CD8-positive, alpha-beta T cell (primary cell): ENCODE measurements at places on chromosomes 2 and 18. TPM values are rescaled to one million over a fixed set of nuclear protein-coding genes. Genes with fewer than 3 reads are reported as not detected.

The MRO gene
- not detected for total RNA-seq

The WIPF1 gene
- 282 TPM for total RNA-seq

The SESTD1 gene
- total RNA-seq: 5.4 TPM

The SCYGR4 gene
- total RNA-seq: not detected

The RBKS gene
- total RNA-seq: 6.3 TPM

The FHL2 gene
- total RNA-seq: 0.64 TPM

The CRACDL gene
- 0.75 TPM for total RNA-seq

The YPEL5 gene
- total RNA-seq: 1,071 TPM

The DLX1 gene
- not detected for total RNA-seq

The ZNF516 gene
- total RNA-seq: 19.5 TPM

The NFE2L2 gene
- total RNA-seq: 81.7 TPM

The ZNF142 gene
- 42.6 TPM for total RNA-seq

The SP5 gene
- total RNA-seq: not detected

The GALNT5 gene
- total RNA-seq: not detected

The LDLRAD4 gene
- 35.1 TPM for total RNA-seq

The PJVK gene
- total RNA-seq: 5.3 TPM

The DNER gene
- total RNA-seq: not detected

The GNAL gene
- total RNA-seq: 0.62 TPM

The CYTIP gene
- 425 TPM for total RNA-seq
